CD4-positive, alpha-beta memory T cell (primary cell): ENCODE measurements at places on chromosomes 6 and 20. TPM values are rescaled to one million over a fixed set of nuclear protein-coding genes. Genes with fewer than 3 reads are reported as not detected.

The HLA-DQA1 gene
- total RNA-seq: 6.7 TPM

- DNase-seq: peak; percentile 54
These were observed 66.6 kb downstream of the PREX1 start for GRCh38 chr20:48761023-48761785.

The TGM3 gene
- total RNA-seq: not detected

GRCh38 chr20:32966382-32966781 lies 37.9 kb downstream of the SUN5 start:
- DNase-seq: no peak

The LPA gene
- not detected for total RNA-seq

DNA sequence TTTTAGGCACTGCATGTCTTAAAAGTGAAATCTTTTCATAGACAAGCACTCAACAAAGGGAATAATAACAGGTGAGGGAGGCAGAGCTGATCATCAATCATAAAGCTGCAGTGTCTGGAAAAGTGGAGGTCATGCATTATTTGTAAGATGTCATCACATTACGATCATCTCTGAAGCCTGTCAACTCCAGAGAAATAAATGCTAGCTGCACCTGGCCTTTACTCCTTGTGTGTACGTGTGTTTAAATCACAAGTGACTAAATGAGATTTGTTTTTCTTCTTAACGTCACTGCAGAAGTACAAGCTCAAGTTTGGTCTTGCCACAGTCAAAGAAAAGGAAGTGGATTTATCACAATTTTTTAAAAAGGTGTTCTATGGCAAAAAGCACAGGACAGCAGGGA lies 275.5 kb upstream of the SGK1 start:
- no peak for DNase-seq

DNA sequence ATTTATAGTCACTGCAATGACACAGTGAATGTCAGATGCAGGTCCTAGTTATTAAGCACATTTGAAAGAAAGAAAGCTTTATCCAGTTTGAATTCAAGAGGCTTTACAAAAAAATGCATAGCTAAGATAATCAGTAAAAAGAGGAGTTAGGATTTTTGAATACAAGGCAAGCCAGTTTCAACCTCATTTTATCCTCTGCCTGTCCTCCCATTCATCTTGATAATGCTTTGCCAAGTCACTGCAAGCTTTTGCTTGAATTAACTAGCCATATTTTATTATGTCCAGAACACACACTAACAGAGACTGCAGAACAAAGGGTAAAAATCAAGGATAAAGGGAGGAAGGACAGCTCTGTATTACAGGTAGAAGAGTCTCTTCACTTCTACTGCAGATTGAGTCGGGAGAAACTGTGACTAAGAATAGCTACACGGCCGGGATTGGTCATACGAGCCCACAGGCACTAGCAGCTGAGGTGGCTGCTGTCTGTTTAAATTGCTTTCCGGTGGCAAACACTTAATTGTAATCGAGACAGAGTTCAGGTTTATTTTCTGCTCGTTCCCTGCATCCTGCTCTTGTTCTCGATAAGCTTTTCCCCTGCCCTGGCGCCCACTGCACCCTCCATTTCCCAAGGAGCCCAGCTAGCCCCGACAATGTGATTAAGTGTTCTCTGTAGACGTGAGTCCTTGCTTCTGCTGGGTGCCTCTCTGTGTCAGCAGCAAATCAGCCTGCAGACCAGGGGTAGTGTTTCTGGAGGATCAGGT lies 30.5 kb upstream of the AKAP12 start:
- DNase-seq: no peak

DNA sequence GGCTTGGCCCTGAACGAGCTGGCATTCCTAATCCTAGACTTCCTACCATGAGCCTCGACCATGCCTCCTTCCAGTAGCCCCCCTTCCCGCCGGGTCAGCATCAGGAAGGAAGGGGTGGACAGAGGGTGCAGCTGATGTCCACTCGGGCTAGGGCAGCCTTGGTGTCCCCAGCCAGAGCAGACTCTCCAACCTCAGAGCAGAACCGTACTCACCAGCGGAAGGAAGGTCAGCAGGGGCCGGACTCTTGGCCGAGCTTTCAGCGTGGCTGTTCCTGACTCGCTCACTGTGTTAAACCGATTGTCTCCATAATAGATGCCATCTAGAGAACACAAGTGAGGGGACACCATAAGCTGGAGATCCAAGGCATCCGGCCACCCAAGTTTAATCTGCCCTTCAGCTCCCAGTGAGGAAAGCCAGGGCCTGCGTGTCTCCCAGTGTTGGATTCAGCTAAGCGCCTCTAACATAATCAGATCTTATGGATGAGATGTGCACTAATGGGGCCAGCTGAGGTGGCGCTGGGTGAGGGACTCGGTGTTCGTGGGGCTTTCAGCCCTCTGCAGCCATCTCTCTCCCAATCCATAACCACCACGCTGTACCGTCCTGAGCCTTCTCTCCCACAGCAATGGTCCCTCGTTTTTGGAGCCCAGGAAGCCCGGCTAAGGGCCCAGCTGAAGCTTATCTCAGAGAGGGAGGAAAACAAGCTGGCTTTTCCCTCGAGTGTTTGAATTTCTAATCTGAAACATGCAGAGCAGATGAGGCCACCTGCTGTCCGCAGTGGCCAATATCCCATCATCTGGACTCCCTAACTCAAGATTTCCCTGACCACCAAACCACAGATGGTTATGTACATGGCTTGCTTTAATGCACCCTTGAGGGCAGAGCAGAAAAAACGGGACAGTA lies 13.7 kb downstream of the C6orf132 start:
- DNase-seq: no peak

The B3GAT2 gene
- not detected for total RNA-seq

- DNase-seq: no peak
These were observed 45.7 kb downstream of the RNASET2 start for GRCh38 chr6:166910601-166911000.

- no peak for DNase-seq
These were observed 26.2 kb upstream of the TSHZ2 start for GRCh38 chr20:52945862-52946522.

DNA sequence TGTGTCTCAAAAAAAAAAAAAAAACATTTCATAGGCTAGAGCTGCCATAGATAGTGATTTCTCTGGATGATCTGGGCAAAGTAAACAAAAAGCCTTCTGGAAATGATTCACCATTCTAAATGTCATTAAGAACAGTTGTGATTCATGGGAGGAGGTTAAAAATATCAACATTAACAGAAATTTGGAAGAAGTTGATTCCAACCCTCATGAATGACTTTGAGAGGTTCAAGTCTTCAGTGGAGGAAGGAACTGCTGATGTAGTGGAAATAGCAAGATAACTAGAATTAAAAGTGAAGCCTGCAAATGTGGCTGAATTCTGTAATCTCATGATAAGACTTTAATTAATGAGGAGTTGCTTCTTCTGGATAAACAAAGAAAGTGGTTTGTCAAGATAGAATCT lies 26.8 kb upstream of the MMP24 start:
- no peak for DNase-seq

- no peak for DNase-seq
These were observed 42.4 kb upstream of the EMILIN3 start for GRCh38 chr20:41408986-41409385.

GRCh38 chr6:259316-259715 lies 33.0 kb upstream of the DUSP22 start:
- DNase-seq: no peak

DNA sequence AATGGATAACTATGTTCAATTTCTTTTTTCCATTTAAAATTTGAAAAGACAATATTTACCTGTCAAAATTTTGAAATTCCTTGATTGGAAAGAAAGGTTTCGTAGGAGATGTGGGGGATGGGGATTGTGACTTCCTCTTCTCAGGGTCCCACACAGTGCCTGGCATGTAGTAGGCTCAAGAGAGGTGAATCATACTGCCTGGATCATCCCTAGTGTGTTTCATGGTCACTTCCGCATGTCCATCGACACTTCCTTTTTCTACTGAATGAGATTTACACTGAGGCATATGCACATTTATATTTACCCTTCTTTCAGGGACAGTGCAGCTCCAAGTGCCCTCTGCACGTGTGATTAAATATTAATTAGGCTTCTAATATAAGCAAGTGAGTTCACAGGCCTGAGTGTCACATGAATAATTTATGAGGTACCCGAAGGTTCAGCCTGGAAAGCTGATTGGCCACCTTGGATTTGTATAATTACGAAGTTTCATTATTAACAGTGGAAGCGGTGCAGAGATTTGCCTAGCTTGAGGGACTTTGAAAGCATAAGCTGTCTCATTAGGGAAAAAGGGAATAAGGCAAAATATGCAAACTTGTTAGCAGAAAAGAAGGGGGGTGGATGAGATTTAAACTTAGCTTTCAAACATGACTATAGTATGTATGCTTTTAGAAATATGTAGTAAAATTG lies 177.5 kb upstream of the MMS22L start:
- DNase-seq: no peak

The CLVS2 gene
- total RNA-seq: not detected

The DIDO1 gene
- 127 TPM for total RNA-seq

DNA sequence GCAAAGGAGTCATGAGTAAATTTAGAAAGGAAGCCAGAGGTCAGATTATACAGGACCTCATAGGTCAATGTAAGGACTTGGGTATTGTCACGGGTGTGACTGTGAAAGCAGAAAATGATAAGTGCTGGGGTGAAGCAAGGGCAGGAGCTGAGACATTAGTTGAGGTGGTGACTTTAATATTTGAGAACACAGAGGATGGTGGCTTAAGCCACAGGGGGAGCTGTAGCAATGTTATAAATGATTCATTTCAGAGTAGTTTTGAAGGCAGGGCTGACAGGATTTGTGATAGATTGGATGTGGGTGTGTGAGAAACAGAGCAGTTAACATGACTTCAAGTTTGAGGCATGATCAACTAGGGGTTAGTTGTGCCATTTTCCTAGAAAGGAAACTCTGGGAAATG lies 659.9 kb downstream of the EPM2A start:
- no peak for DNase-seq

The SIRPD gene
- not detected for total RNA-seq
